Activated CD4-positive, alpha-beta T cell treated with anti-CD3 and anti-CD28 coated beads, Interleukin-2, amount 50 U/mL, for 4 hours (primary cell): ENCODE measurements at places on chromosomes 3 and 15.

- DNase-seq = no peak
Observed at GRCh38 chr15:90924375-90924774, 8.0 kb downstream of the HDDC3 start.

DNA sequence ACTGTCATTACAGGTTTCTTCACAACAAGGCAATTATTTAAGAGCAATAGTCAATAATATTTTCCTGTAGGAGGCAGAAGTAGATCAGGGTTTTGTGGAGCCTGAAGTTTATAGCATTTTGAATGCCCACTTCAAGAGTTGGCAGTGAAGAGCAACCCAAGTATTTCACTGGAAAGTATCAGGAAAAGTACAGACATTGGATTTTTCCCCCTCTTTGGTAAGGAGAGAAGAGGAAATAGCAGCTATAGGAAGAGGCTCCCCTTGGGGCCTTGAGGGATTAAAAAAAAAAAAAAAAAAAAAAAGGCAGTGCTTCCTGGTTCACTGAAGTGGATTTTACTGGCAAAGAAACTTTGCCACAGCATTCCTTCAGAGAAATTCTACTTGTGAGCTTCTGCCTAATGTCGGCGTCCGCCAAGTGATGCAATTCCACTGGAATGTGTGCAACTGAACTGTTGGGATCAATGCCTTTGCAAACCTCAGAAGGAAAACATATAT lies 5.7 kb upstream of the CNTN6 start:
- DNase-seq = no peak

DNA sequence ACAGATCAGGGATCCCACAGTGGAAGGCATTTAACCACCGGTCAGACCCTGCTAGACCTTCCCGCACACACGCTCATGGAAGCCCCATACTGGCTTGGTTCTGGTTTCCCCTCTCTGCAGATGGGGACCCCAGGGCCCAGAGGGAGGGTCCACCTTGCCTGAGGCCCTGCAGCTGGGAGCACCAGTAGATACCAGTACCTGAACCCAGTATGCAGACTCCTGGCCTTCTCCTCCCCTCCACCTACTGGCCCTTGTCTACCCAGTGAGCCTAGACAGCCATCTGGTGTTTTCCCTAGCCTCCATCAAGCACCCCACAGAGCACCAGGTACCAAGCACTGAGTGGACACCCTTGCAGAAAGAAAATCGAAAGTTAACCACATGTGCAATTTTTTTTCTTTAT lies 65.1 kb downstream of the MEGF11 start:
- DNase-seq = no peak

DNA sequence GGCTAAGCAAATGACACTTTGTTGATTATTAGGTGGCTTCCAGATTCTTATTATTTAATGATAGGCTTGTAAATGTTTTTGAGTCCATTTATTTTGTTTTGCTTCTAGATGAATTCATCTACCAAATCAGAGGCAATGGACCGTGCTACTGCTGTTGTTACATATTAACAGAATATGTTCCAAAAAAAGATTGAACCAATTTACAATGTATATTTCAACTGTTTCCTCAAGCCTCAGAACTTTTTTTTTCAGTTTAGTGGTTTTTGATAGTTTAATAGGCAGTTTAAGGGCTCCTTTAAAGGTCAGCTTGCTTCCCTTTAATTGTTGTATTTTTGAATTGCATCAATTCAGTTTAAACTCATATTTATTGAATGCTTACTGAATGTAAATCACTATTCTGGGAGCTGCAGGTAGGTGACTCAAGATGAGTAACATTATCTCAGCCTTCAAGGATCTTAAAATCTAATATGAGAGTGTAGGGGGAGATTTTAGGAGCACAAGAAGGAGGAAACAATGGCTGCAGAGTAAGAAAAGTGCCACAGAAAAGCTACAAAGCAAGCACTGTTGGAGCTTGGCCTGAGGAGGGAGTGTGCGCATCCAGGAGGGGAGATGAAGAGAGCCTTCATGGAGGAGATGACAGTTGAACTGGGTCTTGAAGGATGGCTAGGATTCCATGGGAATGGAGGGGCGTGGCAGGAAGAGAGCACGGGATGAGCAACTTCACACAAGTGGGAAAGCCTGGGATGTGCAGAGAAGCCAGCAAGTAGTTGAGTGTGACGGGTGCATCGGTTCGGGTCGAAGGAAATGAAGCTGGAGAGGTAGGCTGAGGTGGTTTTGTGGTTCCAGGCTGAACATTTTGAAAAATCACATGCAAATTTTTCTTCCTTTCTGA lies 14.7 kb downstream of the MAP2K1 start:
- DNase-seq = no peak

DNA sequence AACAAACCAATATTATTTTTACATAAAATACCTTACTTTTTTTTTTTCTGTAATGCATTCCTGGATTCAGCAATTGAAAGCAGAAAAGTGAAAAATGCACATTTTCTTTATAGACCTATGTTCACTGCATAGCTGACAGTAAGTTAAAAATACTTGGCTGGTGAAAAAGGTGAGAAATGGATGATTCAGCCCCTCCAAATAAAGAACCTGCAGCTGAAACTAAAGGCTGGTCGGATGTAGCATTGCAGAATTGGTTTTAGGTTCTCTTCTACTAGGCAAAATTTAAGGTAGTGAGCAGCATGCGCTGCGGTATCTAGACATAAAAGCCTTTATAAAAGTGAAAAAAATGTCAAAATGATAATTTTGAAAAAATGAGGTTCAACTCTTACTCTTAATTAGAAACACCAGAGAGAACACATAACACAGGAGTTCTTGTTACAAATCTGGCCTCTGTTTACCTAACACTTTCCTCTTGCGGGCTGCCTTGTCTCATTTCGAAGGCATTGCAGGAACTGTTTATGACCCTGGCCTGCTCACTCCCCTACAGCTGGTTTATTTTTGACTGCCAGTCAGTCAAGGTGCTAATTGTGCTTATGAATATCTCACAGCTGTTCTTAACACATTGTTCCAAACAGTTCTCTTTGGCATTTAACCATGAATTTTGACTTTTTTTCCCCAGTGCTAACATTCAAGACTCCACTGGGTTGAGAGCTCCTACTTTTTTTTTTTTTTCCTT lies 455.4 kb upstream of the TBL1XR1 start:
- DNase-seq = no peak

DNA sequence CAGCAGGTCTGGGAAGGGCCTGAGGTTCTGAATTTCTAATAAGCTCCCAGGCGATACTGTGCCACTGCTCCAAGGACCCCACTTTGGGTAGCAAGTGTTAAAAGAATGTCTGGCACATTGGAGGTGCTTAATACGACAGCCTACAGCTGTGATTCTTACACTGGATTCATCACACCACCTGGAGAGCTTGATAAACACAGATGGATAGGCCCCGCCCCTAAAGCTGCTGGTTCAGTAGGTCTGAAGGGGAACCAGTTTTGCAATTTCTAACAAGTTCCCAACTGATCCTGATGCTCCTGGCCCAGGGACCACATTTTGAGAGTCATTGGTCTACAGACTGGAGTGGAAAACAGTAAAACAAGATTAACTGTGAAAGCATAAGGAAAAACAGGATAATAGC lies 124.8 kb upstream of the ST8SIA2 start:
- DNase-seq = no peak

DNA sequence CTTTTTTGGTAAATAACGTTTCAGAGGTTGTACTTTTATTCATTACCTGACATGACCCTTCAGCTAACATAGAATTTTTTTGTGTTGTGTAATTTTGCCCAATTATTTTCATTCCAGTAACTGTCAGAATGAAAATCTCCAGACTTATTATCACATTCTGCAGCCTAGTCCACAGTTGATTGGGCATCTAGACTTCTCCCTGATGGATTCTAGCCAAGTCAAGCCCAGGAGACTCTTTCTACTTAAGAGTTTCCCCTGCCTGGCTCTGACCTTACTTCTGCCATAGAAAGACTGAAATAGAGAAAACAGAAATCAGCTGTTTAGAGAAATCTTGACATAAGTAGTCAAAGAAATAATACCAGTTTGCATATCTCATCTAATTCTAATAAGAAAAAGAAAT lies 82.9 kb upstream of the CDAN1 start:
- DNase-seq = no peak

DNA sequence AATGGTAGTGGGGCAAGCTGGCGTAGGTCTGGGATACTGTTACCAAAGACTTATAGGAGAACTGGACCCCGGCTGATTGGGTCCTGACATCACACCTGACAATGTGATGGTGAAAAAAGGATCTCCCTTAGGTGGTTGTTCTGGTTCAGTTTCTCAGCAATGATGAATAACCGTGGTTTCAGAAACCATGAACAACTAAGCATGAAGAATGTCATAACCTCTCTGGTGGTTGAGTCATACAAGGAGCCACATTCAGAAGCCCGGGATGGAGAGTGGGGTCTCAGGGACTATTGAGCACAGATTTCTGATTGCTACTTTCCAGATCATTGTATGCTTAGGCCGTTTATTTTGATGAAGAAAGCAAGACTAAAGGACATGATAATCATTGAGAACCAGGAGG lies 17.4 kb downstream of the GPR160 start:
- no peak for DNase-seq

GRCh38 chr3:170584585-170585007 lies 1.3 kb downstream of the SLC7A14 start:
- peak; percentile 10 for DNase-seq

DNA sequence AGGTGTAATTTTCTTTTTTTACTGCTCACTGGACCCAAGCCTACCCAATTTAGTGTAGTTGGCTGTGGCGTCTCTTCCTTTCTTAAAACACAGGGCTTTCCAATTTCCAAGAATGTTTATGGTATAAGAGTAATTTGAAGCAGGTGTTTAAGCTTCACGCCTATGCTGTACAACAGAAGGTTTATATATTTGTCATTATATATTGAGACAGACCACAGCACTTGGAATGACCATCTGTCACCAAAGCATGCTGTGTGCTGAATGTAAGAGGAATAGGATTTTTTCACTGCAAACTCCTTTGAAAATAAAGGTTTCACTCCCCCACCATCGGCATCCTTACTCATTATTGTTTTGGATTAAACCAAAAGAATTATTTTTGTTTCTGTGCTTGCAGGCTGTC lies 325.7 kb downstream of the OTOL1 start:
- DNase-seq = no peak

GRCh38 chr3:51940648-51941462 lies 849 bp downstream of the RRP9 start:
- no peak for DNase-seq

GRCh38 chr3:12891985-12892839 lies 50.8 kb upstream of the RPL32 start:
- DNase-seq = peak; percentile 20

DNA sequence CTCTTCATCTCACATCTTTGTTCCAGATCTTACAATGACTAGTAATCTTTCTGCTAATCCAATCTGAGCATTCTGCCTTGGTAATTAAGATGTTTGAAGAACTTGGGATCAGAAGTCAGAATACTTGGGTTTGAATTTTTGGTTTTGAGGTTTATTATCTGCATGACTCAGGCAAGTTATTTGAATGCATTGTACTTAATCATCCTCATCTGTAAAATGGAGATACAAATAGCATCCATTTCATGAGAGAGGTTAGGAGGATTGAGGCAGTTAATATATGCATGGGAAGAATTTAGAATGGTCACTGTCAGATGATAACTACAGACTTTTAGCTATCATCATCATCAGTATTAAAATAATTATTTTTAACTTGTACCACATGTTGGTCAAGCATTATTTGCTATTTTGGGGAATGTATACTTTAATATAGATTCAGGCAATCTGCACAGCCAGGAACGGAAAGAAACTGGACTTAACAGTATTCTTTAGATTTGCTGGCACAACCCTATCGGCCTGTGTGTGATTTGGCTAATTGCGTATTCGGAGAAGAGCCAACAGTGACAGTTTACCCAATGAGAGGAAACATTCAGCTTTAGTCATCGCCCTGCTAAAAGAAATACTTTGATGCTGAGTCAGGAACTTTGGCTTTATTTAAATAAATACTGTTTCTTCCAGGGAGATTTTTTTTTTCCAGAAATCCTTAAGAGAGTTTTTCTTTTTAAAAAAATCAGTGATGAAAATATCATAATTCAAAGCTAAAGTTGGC lies 600.0 kb downstream of the ROBO1 start:
- no peak for DNase-seq

- no peak for DNase-seq
Observed at GRCh38 chr3:44186712-44187111, 55.0 kb upstream of the TOPAZ1 start.
